ENCODE measurements at places on chromosomes 13 and 19.

DNA sequence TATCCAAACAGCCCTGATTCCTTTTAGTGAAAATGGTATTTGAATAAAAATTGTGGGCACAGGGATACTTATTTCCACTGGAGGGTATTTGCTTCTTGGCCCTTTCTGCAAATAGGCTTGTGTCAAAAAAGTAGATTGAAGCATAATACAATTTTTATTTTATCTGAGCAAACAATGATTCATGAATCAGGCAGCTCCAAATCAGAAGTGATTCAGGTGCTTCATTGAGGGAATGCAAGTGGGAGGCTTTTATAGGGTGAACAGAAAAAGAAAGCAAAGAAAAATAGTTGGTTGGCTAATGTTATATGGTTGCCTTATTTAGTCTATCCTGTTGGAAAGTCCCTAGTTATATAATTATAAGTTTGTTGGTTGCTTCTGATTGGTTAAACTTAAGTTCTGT lies 117.9 kb downstream of the ITGBL1 start:
- DNase-seq, result no peak

GRCh38 chr13:79779761-79780160 lies 298.8 kb downstream of the NDFIP2 start:
- DNase-seq, result no peak

GRCh38 chr13:110638257-110638656 lies 22.9 kb downstream of the NAXD start:
- DNase-seq, result no peak

GRCh38 chr19:45354241-45354842 lies 13.8 kb downstream of the KLC3 start:
- no peak for DNase-seq

DNA sequence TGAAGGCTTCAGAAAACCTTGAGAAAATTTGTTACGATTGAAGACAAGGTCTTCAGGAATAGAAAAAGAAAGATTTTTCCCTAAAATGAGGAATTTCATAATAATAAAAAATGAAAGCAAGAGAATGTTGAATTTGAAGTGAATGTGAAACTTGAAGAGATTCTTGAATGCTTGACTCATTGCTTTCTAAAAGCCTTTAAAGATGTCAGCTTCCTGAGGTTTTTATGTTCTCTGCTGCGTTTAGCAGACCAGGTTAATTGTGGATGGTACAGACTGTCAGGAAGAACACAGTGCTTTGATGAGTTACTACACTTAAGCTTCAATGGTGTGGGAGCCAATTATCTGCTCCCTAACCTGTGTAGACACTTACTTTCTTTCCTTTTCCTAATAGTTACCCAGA lies 96.3 kb upstream of the FNDC3A start:
- no peak for DNase-seq

DNA sequence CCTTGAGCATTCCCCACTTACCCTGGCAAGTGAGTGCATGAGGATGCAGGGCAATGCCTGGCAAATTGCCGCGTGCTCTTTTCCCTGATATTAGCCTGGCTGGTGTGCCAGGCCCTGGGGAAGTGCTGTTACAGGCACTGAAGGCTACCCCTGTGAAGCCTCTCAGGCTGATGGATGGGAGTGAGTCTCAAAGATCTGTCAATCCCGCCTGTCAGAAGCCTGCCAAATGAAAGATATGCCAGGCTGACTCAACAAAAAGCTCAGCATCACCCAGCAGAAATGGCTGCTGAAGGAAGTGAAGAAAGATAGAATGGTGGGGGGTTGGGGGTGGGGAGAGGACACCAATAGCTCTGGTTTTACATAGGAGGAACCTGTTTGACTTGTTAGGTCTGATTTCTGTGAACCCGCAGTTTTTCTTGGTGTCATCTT lies 112.1 kb downstream of the LACC1 start:
- DNase-seq, result no peak

DNA sequence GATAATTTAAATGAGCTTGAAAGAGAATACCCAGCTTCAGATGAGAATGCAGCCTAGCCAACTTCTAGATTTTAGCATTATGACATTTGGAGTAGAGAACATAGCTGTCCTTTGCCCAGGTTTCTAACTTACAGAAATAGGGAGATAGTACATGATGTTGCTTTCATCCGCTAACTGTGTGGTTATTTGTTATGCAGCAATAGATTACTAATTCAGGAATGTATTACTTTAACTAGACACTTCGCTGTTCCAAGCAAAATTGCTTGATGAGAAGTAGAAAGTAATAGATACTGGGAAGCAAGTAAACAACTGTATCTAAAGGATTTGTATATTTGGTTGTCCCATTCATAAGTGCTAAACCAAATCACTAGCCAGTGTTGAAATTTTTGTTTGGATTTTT lies 790.9 kb upstream of the PRR20A start:
- DNase-seq, result no peak

DNA sequence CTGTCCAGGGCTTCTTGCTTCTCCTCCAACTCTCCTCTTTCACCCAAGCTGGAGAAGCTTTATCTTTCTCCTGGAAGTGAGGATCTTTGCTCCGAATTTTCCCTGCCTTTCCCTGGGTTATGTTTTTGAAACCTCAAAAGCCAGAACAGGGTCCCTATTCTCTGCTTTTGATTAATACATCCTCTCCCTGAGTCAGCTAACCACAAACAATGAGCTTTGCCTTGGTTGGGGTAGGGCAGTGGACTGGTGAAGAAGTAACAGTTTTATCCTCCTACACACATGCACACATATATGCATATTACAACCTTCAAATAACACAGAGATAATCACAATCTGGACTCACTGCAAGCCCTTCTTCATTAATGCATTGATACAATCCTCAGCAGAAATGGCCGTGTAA lies 44.6 kb downstream of the DLEU7 start:
- DNase-seq, result no peak

GRCh38 chr19:3821156-3821555 lies 35.0 kb upstream of the MATK start:
- no peak for DNase-seq

- peak; percentile 20 for DNase-seq
These were observed 64.4 kb upstream of the NPAS1 start for GRCh38 chr19:46954993-46955812.

DNA sequence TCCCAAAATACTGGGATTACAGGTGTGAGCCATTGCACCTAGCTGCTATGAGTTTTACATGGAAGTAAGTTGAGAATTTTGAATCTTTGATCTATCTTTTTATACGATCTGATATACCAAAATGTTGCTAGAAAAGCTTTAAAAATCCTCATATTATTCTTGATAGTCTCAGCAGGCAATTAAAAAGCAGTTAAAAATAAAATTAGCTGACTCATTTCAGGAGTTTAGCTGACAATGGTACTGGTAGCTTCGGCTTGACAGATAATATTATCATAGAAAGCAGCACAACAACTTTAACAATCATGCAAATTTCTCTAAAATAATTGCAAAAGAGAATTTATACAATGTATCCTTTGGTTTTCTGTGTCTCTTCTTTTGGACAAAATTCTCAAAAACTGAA lies 9.6 kb upstream of the FOXO1 start:
- no peak for DNase-seq

DNA sequence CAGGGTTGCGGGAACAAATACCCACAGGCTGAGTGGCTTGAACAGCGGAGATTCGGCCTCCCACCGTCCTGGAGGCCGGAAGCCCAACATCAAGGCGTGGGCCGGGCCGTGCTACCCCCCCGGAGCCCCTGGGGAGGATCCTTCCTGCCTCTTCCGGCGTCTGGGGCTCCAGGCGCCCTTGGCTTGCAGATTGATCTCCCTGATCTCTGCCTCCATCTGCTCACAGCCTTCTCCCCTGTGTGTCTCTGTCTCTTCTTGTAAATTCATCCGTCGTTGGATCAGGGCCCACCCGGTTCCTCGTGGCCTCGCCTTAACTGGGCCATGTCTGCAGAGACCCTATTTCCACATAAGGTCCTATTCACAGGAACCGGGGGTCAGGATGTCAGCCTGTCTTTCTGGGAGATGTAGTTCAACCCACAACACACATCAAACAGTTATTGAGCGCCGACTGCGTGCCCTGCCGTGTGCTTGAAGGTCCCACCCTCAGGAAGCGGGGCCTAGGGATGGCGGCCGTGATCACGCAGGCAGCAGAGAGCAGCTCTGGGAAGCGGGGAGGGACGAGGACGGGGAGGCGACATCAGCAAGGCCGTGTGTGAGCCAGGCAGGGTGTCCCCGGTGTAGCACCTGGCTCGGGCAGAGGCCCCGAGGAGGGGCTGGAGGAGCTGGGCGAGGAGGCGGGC lies 21.3 kb downstream of the HCN2 start:
- peak; percentile 39 for DNase-seq

- DNase-seq, result no peak
These were observed 1258.6 kb downstream of the PCDH9 start for GRCh38 chr13:65971541-65971940.

DNA sequence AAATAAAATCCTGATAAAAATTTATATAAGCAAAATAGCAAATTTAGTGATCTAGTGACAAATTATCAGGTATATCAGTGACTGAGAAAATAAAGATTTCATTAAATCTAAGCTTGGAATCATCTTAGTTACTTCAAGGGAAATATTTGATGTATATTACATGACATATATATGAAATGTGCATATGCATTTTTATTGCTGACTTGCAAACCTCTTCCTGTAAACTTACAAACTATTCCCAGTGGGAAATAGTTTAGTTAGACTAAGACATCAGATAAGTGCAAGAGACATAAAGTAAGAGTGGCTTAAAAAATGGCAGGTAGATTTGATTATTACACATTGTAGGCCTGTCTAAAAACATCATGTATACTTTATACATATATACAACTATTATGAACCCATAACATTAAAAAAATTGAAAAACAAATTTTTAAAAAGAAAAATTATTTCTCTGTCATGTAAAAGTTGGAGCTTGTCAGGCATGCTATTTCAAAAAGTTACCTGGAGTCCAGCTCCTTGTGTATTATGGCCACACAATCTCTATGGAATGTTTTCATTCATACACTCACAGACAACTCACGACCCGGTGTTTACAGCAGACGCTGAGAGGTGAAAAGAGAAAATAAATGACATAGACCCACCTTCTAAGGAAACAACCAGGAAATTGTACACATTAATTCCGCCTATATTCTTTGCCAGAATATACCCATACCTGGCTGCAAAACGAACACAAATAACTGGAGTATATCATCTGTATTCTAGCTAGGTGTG lies 724.5 kb downstream of the SLITRK6 start:
- no peak for DNase-seq

DNA sequence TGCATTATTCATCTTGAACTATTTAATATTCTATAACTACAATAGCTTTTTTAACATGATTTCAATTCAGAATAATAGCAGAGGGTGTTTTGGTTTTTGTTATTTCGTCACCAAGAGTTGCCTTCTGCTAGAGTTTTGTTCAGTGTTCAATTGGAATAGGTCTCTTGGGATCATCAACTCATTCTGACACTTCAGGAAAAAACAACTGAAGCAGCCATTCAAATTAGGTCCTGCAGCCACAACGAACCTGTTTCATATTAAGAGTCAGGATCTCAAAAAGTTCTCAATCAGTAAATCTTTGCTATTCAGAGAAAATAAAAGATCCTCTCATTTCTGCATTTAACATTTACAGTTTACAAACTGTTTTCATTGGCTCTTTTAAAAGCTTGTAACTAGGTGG lies 2.4 kb upstream of the CHAMP1 start:
- DNase-seq, result no peak

- no peak for DNase-seq
These were observed 11.9 kb downstream of the NCAN start for GRCh38 chr19:19223636-19224035.

DNA sequence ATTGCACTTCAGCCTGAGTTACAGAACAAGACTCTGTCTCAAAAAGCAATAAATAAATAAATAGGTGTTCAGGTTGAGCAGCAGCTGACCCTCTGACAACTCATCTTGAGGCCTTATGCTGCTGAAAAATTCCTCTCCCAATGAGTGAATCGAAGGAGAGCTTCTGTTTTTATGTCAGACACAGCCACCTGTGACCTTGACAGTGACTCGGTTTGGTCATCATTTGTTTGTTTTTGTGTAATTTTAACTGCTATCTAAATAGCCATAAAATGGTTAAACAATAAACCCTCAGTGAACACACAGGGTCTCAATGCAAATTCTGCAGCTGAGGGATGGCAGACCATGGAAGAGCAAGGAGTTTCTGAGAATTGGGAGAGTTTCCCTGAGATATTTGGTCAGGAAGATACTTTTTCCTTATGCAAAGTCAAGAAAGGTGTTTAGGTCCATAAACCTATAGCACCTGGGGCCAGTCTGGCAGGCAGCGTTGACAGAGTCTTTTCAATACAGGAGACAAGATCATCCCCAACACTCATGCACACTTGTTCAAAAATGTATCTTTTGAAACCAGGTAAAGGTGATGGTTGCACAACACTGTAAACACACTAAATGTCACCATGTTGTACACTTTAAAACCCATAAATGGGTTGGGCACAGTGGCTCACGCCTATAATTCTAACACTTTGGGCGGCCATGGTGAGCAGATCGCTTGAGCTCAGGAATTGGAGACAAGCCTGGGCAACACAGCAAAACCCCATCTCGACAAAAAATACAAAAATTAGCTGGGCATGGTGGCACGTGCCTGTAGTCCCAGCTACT lies 16.6 kb upstream of the SLC25A30 start:
- DNase-seq, result no peak

DNA sequence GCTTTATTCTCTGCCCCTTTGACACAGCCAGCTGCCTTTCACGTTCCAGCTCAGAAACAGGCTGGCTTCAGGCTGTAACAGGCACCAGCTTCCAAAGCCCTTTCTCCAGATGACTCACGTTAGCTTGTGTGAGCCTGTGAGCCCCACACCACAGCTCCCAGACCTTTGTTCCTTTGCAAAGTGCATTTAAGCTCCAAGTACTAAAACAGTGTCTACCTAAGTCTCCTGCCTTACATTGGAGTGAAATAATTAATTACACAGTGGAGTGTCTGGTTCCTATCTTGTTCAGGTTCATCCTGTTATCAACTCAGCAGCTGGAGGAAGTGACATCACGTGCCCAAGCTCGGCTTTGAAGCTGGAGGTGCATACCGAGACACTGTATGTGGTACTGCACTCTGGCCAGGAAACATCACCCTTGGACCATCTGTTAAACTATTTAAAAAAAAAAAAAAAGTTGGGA lies 475.8 kb downstream of the FOXO1 start:
- peak; percentile 67 for DNase-seq

GRCh38 chr13:80083853-80084676 lies 256.9 kb downstream of the SPRY2 start:
- no peak for DNase-seq

DNA sequence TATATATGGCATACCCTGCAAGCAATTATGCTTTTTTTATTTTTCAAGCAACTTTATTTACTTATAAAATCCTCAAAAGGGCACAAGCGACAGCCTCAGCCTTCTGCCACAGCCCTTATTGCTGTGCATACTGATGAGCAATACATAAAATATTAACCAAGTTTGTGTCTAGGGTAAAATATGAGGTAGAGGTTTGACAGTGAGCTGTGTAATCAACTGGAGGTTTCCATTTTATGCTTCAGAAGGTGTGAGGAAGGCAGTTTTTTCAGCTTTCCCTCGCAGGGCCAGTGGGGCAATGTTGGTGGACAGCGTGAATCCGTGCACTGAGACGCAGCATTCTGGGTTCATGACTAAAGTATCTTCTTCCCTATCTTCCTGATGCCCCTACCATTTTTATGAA lies 310.4 kb downstream of the IRS2 start:
- DNase-seq, result no peak
